ENCODE measurements at places on chromosomes 3 and 15.

GRCh38 chr3:179116816-179117215 is 31.3 kb upstream of the PIK3CA start:
- DNase-seq, result no peak

- no peak for DNase-seq
These were observed 387 bp upstream of the VPS33B start for GRCh38 chr15:91022832-91023129.

DNA sequence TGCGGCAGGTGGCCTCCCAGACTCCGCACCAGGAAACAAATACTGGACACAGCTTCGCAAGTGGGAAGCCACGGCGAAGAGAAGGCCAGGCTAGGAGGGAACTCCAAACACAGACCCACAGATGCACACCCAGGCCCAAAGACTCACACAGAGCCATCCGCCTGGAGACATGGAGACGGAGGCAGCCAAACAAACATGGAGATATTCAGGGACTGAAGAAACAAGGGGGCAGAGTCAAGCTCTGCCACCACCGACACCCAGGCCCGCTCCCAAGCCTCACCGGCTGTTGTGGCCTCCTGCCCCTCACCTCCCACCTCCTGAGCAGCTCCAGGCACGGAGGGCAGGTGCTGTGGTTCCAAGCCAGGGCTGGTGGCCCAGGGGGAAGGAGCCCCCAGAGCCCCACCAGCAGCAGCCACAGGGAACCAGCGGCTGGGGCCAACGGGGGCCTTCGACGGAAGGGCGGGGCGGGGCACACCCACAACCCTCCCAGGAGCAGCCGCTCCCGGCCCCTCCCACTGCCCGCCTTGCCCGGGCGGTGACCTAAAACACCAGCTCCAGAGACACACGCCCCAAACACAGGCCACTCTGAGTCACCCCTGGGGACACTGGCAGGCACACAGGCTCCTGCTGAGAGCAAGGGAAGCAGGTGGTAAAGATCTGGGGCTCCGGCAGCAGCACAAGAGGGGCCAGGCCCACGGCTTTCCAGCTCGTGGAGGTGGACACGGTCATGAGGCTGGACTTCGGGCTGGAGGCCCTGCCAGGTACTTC is 31.9 kb downstream of the TNK2 start:
- DNase-seq, result no peak

- no peak for DNase-seq
These were observed 21.4 kb upstream of the PPARG start for GRCh38 chr3:12267376-12268030.
